CD4-positive, alpha-beta T cell (primary cell): ENCODE measurements at places on chromosomes 12 and 14.

DNA sequence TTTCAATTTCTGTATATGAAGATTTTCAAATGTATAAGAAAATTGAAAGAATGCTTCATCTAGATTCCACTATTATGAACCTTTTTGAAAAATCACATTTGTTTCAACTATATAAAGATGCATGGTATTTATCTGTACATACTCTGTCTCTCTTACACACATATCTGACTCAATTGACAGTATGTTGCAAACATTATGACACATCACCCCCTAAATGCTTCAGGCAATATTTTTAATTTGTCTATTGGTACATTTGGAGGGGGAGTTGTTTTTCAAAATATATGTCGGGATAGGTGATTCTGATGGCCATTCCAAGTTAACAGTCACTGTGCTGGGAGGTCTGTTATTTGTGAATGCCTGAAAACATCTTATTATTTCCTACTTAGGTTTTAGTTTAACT lies 14.4 kb downstream of the PCNX1 start:
- no peak overlapping the region for H3K4me3 ChIP-seq
- no peaks in the 10 kb centered on the region for H3K27me3 ChIP-seq
- H3K4me1 ChIP-seq: peaks cover 42% of the 10 kb centered on the region
- no peak overlapping the region for H3K27ac ChIP-seq
- no peak for DNase-seq

DNA sequence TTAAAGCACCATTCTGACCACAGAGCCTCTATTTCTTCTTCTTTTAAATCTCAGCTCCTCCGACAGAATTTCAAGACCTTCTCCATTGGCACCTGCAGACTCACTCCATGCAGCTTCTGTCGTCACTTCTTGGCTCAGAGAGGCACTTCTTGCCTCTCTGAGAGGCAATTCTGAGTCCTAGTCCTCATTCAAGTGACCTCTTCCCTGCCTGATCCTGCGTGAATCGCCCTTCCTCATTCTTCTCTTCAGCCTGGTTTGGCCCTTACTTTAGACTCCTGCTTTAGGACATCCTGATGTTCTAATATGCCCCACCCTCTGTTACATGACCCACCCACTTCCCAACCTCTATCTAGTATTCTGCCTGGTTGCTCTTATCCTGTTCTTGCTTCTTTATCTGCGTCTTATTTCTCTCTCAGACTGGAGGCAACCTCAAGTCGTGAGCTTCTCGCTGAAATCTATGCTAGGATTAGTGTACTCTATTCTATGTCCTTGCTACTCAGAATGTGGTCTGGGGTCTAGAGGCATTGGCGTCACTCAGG lies 55.6 kb upstream of the CISTR start:
- H3K4me1 ChIP-seq: no peaks in the 10 kb centered on the region
- no peaks in the 10 kb centered on the region for H3K36me3 ChIP-seq
- no peak for DNase-seq

GRCh38 chr12:119020406-119021360 lies 39.3 kb downstream of the SRRM4 start:
- DNase-seq: no peak
- no peaks in the 10 kb centered on the region for H3K4me1 ChIP-seq
- no peaks in the 10 kb centered on the region for H3K36me3 ChIP-seq
- H3K27ac ChIP-seq: no peak overlapping the region
- H3K4me3 ChIP-seq: no peak overlapping the region
- H3K27me3 ChIP-seq: peaks cover 9% of the 10 kb centered on the region

DNA sequence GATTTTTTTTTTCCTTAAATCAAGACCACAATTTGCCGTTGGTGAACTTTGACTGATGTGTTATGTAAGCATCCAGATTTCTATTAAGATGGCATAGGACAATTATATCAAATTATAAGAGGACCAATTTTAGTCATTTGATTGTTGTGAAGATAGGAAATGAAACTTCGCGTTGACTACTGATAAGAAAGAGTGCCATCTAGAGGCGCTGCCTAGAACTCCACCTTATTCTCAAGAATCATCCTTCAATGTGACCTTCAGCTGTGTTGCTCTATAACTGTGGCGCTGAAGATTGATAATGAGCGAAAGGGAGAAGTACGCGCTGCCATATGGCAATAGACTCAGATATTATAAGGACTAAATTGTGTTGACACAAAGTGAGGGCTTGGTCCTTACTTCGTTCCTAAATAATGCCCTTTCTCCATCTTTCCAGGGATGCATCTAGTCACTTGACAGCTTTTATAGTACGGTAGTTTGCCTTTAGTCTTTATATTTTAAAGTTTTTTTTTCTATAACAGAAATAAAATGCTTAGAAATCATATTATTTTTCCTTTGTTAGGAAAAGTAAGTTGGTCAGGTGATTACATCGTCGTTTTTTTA lies 350.8 kb upstream of the STXBP6 start:
- H3K4me1 ChIP-seq: no peaks in the 10 kb centered on the region
- H3K27me3 ChIP-seq: no peaks in the 10 kb centered on the region
- DNase-seq: peak; percentile 28
- H3K4me3 ChIP-seq: no peak overlapping the region

DNA sequence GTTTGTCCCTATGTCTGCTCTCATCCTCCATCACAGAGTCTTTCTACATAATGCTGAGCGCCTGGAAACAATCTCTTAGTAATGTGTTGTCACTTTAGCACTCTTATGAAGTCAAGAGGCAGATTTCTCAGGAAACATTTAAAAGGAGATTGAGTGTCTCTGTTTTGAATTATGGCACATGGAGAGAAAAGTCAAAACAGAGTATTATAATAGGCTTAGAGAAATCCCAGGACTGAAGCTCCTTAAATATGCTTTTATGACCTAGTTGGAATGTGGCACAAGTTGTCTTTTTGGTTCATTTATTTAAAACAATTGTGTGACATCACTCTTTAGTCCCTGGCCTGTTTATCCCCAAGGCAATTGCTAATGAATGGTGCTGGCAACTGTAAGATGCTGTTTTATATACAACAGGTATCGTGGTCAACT lies 117.8 kb upstream of the HIF1A start:
- H3K36me3 ChIP-seq: no peaks in the 10 kb centered on the region
- no peak overlapping the region for H3K4me3 ChIP-seq
- no peak for DNase-seq
- H3K4me1 ChIP-seq: peaks cover 14% of the 10 kb centered on the region
- no peaks in the 10 kb centered on the region for H3K27me3 ChIP-seq

DNA sequence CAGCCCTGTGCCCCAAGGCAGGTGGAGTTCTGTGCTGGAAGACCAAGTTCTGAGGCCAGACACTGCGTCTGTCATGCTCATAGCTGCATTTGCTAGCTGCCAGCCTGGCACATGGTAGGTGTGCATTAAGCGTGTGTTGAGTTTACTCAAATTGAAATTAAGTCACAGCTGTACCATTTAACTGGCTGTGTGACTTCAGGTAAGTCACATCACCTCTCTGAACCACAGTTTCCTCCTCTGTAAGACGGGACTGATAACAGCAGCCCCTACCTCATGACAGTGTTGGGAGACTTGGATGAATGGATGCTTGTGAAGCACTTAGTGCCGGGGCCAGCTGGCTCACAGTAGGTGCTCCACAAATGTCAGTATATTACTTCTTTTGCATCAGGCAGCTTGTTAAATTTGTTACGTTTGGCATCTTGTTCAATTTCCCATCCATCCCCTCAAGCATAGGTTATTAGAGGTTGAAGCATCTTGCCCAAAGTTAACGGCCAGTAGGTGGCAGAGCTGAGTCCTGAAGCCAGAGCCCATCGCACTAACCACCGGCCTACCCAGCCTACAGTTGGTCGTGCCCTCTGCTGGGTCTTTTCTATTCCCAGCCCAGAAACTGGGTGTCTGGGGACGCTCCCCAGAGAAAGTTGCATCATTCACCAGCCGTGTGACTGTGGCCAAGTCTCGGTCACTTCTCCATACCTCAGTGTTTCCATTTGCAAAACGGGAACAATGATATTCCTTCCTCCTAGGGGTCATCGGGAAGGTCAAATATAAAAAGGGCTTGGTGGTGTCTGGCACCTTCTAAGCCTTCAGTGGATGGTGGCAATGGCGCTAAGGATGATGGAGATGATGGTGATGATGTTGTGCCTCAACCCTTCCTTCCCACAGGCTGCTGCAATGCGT lies 4.5 kb downstream of the DAO start:
- no peaks in the 10 kb centered on the region for H3K36me3 ChIP-seq
- no peaks in the 10 kb centered on the region for H3K27me3 ChIP-seq
- H3K4me3 ChIP-seq: no peak overlapping the region
- no peaks in the 10 kb centered on the region for H3K4me1 ChIP-seq
- DNase-seq: peak; percentile 49

- peaks cover 22% of the 10 kb centered on the region for H3K36me3 ChIP-seq
- peak overlapping the region; percentile 85 for H3K27ac ChIP-seq
- peaks cover 36% of the 10 kb centered on the region for H3K4me1 ChIP-seq
These were observed 670 bp downstream of the DYRK2 start for GRCh38 chr12:67649261-67649569.

DNA sequence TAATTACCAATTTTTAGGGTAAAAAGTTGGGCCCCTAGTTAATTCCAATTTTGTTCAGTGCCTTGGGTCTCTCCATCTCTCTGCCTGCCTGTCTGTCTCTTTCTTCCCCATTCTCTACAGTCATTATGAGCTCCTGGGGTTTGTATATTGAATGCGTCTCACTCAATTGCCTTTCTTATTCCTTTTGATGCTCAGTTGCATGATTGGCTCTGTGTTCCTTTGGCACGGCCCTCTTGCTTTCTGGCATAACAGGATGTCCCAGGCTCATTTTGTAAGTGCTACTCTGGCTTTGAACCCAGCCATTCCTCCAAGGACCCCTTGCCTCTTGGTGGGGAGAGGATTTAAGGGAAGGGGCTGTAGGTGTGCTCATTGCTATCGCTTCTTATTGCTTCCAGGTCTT lies 35.6 kb downstream of the ZNF664 start:
- peaks cover 37% of the 10 kb centered on the region for H3K36me3 ChIP-seq
- H3K27ac ChIP-seq: no peak overlapping the region
- peaks cover 18% of the 10 kb centered on the region for H3K4me1 ChIP-seq
- H3K27me3 ChIP-seq: no peaks in the 10 kb centered on the region
- H3K4me3 ChIP-seq: no peak overlapping the region

DNA sequence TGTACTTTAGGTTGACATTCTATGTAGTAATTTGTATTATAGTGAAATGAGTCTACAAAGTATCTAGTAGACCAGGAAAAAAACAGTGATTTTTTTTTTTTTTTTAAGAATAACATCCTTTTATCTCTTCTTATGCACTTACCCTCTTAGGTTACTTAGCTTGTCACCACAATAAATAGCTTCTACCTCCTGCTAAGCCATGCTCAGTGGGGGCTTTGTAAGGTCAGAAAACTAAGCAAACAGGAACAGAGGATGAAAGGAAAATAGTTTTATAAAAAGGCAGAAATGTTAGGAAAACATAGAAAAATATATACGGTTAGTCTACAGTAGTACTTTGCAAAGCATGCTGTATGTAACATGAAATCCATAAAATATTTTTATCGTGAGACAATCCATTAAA lies 385.3 kb upstream of the ATXN7L3B start:
- H3K27me3 ChIP-seq: no peaks in the 10 kb centered on the region
- no peak overlapping the region for H3K27ac ChIP-seq
- no peak for DNase-seq
- no peak overlapping the region for H3K4me3 ChIP-seq

GRCh38 chr14:76203086-76204001 lies 51.6 kb downstream of the GPATCH2L start:
- no peaks in the 10 kb centered on the region for H3K27me3 ChIP-seq
- H3K27ac ChIP-seq: no peak overlapping the region
- H3K36me3 ChIP-seq: peaks cover 47% of the 10 kb centered on the region

- no peaks in the 10 kb centered on the region for H3K27me3 ChIP-seq
- H3K4me3 ChIP-seq: no peak overlapping the region
- H3K36me3 ChIP-seq: no peaks in the 10 kb centered on the region
- peak; percentile 69 for DNase-seq
These were observed 1059.8 kb downstream of the TMEM121 start for GRCh38 chr14:106586098-106586704.

- H3K4me3 ChIP-seq: no peak overlapping the region
- no peaks in the 10 kb centered on the region for H3K27me3 ChIP-seq
- DNase-seq: no peak
- no peaks in the 10 kb centered on the region for H3K4me1 ChIP-seq
- H3K36me3 ChIP-seq: no peaks in the 10 kb centered on the region
These were observed 572.0 kb upstream of the ATP2B1 start for GRCh38 chr12:90280564-90281058.

- no peaks in the 10 kb centered on the region for H3K27me3 ChIP-seq
- H3K27ac ChIP-seq: no peak overlapping the region
- no peak for DNase-seq
- H3K36me3 ChIP-seq: peaks cover 20% of the 10 kb centered on the region
These were observed 86.5 kb upstream of the FOXN3 start for GRCh38 chr14:89503431-89503996.

DNA sequence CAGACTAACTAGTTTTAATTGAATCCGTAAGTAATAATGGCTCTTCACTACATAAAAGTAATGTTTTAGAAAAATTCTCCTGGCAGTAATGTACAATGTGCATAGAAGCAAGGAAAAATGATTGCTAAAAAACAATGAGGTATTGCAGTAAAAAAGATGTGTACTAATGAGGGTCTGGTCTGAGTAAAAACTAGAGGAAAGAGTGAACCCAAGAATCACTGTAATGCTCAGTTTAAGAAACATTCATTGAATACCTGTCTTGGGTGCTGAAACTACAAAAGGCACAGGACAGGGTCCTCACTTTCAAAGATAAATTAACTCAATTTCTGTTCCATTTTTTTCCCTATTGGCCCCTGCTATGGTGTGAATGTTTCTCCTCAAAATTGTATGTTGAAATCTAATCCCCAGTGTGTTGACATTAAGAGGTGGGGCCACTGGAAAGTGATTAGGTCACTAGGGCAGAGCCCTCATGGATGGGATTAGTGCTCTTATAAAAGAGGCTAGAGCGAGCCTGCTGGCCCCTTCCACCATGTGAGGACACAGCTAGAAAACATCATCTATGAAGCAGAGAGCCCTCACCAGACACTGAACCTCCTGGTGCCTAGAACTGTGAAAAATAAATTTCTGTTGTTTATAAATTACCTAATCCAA lies 51.6 kb downstream of the RPS6KA5 start:
- H3K4me1 ChIP-seq: peaks cover 13% of the 10 kb centered on the region
- H3K27ac ChIP-seq: no peak overlapping the region
- H3K4me3 ChIP-seq: no peak overlapping the region
- DNase-seq: no peak
- no peaks in the 10 kb centered on the region for H3K36me3 ChIP-seq

DNA sequence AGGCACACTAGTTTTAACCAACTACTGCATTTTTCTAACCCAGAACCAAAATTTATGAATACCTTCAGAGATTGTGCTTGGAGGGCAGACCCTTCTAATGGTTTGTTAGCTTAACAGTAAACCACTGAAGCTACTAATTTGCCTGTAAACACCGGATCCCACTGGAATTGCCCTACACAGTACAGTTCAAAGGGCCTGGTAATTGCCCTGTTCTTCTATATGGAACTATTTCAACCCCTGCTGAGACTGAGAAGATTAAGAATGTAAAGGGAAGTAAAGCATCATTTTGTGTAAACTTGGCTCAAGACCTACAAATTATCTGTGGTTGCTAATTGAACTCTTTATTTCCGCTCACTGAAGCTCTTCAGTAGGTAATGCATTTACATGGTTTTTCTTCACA lies 468.1 kb downstream of the NPAS3 start:
- no peaks in the 10 kb centered on the region for H3K36me3 ChIP-seq
- H3K4me3 ChIP-seq: no peak overlapping the region
- no peaks in the 10 kb centered on the region for H3K27me3 ChIP-seq
- no peaks in the 10 kb centered on the region for H3K4me1 ChIP-seq
- DNase-seq: no peak
